ENCODE measurements at places on chromosomes 2 and 18.

- DNase-seq = no peak
These were observed 248.7 kb upstream of the ATP5MC3 start for GRCh38 chr2:175430236-175430635.

DNA sequence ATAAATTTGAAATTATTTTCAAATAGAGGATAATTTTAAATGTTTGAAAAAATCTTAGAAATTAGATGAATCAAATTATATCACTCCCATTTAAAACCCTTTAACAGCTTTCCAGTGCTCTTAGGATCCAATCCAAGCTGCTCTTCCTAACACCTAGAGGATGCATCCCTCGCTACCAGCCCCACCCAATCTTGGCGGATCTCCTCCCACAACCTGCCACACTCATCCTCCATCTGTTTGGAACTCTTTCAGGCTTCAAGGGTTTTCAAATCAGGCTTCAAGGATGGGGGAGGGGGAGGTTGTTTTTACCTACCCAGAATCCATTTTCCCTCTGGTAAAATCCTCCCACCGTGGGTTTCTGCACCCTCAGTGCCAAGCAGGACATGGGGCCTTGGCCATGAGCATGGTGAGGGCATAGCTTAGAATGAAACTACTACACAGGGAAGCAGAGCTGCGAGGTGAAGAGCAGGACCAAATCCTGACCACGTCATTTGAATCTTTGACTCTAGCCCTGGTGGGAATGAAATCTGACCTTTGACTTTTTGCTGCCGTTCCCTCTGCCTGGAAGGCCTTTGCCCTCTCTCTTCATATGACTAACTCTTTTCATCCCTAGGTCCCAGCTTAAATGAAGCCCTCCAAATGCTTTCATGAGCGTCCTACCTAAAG is 113.0 kb upstream of the MAPRE2 start:
- DNase-seq = no peak

- no peak for DNase-seq
These were observed 509.6 kb upstream of the RAB6C start for GRCh38 chr2:129469871-129470270.

DNA sequence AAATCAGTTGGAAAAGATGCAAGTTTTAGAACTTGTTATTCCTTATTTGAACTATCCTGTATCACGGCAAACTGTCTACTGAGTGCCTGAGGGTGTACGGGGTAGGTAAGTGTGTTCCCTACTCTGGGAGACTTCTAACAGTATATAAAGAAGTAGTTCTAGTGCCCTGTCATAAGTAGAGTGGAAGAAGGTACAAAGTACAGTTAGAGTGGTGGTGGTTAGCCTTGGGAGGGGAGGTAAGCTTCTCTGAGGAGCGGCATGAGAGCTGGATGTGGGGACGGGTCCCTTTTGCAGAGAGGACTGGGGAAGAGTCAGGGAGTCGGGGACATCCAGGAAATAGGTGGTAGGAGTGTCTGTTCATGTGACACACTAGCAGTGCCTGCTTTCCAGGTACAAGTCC is 48.5 kb downstream of the DGKD start:
- no peak for DNase-seq

DNA sequence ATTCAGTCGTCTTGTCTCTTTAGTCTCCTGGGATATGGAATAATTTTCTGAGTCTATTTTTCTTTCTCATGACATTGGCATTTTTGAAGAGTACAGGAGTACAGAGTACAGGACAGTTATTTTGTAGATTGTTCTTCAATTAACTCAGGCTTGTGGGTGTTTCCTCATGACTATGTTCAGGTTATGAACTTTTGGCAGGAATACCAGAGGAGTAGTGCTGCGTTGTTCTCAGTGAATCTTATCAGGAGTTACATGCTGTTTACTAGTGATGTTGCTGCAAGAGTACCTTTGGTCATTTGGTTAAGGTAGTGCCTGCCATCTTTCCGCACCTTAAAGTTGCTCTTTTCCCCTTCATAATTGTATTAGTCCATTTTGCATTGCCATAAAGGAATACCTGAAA is 41.3 kb upstream of the AGFG1 start:
- DNase-seq = no peak

- no peak for DNase-seq
These were observed 133.7 kb downstream of the FBXO15 start for GRCh38 chr18:74013955-74014354.

DNA sequence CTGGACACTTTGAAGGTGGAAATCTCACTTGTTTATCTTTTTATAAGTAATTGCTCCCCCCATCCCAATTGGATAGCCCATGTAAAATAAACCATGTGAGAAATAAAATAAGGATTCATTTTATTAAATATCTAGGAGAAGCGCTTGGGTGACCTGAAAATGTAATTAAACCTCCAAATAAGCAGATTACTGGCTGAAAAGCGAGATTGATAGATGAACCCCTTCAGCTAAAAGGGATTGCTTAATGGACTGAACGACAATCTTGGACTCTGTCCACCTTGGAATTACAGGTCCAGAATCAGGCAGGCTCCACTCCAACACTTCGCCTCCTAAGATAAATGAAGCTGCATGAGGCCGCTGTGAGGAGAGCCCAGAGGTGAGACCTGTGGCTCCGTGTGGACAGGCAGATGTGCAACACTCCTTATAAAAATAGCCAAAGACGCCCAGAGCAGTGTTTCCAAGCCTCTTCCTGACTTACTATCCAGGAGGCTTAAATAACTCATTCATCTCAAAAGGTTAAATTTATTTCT is 441.5 kb downstream of the MTX2 start:
- DNase-seq = no peak

- no peak for DNase-seq
These were observed 239.7 kb upstream of the RASGRP3 start for GRCh38 chr2:33236482-33237385.

DNA sequence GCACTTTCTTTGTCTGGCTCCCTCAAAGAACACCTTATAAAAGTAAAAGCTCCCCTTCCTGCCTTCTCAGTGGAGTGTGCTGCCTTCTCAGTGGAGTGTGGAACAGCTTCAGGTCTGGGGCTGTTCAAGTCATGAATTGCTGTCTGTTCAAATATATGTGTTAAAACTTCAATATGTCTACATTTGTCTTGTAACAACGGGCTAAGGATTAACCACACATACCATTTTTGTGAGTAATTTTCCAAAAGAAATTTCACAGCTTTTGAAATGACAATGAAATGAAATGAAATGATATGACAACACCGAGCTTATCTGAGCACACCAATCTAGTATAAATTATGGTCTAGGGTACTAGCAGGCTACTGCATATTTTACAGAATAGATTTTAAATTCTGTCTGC is 42.9 kb downstream of the CABYR start:
- DNase-seq = no peak

GRCh38 chr2:153133716-153134115 is 344.8 kb downstream of the RPRM start:
- no peak for DNase-seq

- DNase-seq = no peak
These were observed 129.4 kb upstream of the MAPRE2 start for GRCh38 chr18:34911661-34912384.

GRCh38 chr2:231436957-231437356 is 27.3 kb downstream of the NCL start:
- DNase-seq = no peak

GRCh38 chr2:66463206-66463755 is 28.4 kb downstream of the MEIS1 start:
- no peak for DNase-seq

DNA sequence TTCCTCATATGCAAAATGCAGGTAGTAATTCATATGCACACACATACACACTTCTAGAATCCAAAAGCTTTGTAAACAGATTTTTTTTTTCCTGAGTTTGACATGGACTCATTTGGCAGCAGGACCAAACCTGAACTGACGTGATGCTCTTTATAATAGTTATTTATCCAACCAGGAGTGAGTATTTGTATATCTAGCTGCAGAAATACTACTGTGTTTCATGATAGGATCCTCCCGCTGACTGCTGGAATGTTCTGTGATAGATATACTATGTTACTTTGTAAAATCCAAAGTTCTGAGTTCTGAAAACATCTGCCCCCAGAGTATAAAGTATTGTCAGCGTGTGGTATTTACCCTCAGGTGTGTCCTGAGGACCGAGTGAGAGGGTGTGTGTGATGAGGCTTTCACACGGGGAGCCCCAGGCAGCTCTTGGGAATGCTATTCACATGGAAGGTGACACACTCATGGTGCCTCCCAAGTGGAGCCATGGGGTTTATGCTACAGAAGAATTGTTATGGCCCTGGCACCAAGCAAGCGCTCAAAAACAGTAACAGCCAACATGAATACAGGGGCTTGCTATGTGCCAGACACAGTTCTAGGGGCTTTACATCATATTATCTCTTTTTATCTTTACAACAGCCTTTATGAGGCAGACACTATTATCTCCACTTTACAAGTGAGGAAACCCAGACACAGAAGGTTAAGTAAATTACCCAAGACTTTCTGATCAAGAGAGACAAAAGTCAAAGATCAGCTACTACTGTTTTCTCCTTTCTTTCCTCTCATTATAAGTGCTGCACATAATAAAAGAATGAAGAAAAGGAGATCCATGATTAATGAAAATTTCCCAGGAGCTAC is 16.7 kb upstream of the TXNDC2 start:
- DNase-seq = no peak

- DNase-seq = no peak
These were observed 28.6 kb downstream of the KCMF1 start for GRCh38 chr2:84999553-84999955.

GRCh38 chr2:39399570-39399969 is 37.5 kb downstream of the MAP4K3 start:
- no peak for DNase-seq

GRCh38 chr2:16726577-16726976 is 60.9 kb upstream of the CYRIA start:
- no peak for DNase-seq

DNA sequence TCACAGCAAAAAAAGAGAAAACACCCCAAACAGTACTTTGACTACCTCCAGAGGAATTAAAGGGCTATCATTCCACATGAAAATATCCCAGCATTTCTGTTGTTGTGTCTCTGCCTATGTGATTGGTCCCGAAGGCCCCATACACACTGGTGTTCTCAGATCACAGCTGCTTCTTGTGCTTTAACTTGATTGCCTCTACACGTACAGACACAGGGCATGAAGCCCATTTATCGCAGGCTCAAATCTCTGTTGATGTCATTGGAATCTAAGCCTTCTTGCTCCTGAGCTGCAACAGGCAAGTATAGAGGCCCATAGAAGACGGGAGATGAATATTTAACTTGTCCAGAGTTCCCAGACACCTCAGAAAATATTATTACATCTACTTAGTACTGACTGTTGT is 405.2 kb downstream of the NCKAP5 start:
- DNase-seq = no peak

- DNase-seq = no peak
These were observed 46.1 kb upstream of the PTH2R start for GRCh38 chr2:208360259-208361076.

DNA sequence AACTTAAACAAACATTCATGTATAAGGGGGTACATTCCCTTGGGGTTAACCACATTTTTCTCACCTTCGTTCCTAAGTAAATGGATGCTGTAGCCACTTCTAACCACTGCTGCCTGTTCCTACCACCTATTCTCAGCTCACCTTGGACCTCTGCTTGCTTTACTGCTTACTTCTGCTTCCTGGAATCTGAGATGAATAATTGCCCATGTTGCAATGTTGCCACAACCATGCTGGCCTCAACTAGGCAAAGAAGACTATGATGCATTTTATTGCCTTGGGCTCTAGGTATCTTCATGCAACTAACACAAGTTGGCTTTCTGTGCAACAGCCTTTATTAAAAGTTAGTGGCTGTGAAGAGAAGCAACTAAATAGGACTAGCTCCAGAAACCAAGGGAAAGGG is 106.3 kb upstream of the TCF4 start:
- DNase-seq = no peak

DNA sequence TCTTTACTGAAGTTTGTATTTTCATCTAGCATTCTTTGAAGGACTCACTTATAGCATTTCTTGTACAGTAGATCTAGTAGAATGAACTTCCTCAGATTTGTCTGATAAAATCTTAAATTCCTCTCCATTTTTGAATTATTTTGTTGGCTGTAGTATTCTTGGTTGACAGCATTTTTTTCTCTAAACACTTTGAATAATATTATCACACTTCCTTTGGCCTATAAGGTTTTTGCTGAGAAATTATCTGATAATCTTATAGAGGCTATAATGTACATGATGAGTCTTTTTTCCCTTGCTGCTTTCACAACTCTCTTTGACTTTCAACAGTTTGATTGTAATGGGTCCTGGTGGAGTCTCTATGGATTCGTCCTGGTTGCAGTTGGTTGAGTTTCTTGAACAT is 169.5 kb downstream of the NOL4 start:
- DNase-seq = no peak

GRCh38 chr18:53795610-53796009 is 428.9 kb downstream of the MBD2 start:
- DNase-seq = no peak

GRCh38 chr18:62175521-62175920 is 11.3 kb downstream of the PIGN start:
- no peak for DNase-seq

GRCh38 chr18:34808389-34808788 is 98.3 kb downstream of the DTNA start:
- DNase-seq = no peak

DNA sequence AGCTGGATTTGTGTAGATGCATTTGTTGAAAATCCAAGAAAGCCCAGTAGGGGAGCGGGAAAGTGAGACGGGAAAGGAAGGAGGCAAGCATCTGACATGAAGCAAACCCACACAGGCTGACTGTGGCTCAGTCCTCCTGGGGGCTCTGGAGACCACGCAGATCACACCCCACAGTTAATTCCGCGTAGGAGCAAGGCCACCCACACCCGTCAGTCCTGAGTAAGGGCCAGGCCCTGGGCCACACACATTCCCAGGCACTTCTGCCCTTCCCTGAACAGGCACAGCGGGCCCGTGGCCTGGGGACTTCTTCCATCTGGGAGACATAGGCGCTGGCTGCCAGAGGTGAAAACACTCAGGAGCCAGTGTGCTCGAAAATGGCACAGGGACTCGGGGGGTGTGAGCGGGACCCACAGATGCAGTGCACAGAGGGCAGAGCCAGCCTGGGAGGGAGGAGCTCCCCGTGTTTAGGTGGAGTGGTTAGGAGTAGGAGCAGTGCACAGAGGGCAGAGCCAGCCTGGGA is 19.4 kb upstream of the PRLH start:
- DNase-seq = no peak

DNA sequence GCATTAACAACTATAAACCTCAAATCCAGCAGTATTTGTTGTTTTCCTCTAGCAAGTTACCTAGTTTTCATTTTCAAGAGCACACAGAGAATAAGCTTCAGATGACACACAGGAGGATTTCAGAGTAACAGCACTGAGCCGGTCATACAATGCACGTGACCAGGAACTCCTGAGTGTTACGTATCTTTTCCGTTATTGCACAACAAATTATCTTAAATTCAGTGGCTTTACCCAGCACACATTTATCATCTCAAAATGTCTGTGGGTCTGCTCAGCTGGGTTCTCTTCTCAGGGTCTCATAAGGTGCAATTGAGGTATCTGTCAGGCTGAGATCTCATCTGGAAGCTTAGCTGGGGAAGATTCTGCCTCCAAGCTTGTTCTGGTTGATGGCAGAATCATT is 379.5 kb upstream of the KLHL29 start:
- DNase-seq = no peak

DNA sequence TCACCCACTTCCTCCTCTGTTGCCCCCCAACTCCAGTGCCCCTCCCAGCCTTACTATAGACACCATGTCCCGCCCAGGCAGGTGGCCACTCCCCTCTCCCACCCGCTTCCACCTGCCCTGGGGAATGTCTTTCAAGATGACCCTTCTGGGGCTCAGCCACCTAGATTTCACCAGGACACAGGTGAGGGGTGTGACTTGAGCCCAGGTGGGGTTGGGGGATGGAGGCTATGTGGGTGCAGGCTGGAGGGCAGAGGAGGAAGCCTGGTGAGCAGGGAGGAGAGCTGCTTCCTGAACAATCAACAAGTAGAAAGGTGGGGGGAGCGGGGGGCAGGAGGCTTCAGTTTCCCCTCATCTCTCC is 8.7 kb downstream of the ADRA2B start:
- no peak for DNase-seq

All from activated CD4-positive, CD25-positive, alpha-beta regulatory T cell treated with anti-CD3 and anti-CD28 coated beads, Interleukin-2, amount 50 U/mL, for 72 hours (primary cell).